ENCODE measurements at places on chromosomes 5 and 9.
A peak's percentile ranks its signal among the peaks of the same experiment; 100 is the strongest.

DNA sequence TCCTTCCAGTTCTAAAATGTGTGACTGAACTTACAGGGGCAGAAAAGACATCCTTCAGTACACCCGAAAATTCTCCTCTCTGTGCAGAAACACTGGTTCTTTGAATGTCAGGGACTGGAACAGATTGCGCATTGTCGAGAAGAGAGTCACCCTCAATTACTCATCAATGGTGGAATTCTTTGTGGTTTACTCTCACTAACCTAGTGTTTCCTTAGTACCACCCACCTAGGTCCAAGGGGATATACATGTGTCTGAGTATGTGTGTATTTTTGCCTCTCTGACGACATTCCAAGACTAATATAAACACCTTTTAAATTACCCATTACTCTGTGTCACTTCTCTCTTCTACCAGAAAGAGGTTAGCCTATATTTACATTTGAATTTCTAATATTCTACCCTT is 660.8 kb downstream of the TLE1 start:
- DNase-seq = no peak

GRCh38 chr5:129601576-129601975 is 141.5 kb downstream of the ADAMTS19 start:
- DNase-seq = no peak

DNA sequence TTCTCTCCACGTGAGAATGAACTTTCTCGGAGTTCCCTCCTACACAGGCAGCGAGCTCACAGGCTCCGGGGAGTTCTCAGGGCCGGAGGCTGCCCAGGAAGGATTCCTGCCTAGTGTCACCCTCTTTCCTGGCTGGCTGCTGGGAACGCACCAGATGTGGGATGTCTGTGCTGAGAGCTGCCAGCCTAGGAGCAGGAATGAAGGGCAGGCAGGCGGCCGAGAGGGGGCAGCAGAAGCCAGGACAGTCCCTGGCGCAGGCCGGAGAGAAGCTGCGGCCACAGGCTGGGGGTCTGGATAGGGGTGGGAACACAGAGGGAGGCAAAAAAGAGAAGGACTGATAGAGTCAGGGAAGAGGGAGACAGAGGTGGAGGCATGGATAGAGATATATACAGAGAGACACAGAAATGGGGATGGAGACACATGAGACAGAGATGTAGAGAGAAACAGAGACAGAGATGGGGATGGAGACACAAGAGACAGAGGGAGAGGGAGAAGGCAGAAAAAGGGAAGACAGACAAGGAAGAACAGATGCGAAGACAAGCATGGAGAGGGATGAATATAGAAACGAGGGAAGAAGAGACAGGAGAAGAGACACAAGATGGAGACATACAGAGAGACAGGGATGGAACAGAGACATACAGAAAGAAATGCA is 25.3 kb upstream of the ENHO start:
- DNase-seq = peak; percentile 36

DNA sequence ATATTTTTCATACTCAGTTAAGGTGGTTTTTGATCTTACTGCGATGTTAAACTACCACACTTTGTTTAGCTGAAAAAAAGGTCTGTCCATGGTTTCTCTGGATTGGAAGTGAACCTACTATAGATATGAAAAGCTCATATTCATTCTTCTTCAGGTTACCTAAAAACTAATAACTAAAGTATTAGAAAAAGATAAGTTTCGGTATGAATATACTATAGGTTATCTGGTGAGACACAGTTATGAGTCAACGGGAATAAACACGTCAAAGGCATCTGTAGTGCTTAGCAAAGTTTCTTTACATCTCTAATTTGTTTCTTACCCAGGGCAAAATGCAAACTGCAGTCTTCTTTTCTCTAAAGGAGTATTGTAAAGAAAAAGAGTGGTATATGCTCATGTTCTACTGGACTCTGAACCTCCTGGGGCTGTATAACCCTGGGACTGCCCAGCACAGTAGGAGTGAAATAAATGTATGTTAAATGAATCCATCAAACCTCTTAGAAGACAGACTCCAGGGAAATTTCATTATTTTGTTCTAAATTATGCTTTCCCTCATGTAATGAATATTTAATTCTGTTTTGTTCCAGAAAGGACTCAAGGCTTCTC is 521.9 kb downstream of the PDE4D start:
- DNase-seq = no peak

DNA sequence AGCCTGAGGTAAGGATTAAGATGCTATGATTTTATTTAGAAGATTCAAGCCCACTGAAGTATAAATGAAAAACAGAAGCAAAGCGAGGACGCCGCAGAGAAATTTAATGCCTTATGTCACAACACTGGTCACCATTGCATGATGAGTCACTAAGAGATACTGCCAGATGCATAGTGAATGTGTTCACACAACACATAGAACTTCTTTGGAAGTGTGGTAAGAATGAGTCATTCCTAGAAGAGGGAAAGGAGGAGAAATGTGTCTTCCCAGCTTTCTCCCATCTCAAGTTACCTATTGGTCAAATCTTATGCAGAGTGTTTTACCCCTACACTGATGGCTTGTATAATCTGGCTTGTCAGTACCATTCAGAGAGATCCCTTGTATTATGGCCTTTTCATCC is 465.3 kb upstream of the ARRDC3 start:
- DNase-seq = no peak

GRCh38 chr5:180803181-180804128 is 849 bp upstream of the MGAT1 start:
- no peak for DNase-seq

DNA sequence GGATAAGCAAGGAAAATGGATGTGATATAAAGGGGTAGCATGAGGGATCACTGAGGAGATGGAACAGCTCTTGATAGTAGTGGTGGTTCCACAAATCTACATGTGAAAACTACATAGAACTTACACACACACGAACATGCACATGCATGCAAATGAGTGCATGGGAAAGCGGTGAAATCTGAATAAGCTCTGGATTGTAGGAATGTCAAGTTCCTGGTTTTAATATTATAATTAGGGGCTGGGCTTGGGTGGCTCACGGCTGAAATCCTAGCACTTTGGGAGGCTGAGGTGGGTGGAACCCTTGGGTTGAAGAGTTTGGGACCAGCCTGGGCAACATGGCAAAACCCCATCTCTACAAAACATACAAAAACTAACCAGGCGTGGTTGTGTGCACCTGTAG is 13.1 kb upstream of the PDCL start:
- no peak for DNase-seq

- no peak for DNase-seq
Observed at GRCh38 chr9:90611568-90611967, 31.1 kb downstream of the DIRAS2 start.

DNA sequence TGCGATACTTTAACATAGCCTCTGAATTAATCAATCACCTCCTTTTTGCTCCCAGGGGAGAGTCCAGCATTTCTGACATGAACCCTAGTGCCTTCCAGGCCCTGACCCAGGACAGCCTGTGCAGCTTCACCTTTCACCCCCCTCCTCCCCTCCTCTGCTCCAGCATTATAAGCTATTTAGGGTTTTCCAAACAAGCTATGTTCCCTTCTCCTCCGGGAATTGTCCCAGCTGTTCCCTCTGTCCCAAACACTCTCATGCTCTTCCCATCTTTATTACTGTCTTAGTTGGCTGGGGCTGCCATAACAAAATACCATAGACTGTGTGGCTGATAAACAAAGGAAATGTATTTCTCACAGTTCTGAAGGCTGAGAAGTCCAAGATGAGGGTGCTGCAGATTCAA is 161.5 kb downstream of the EBF1 start:
- no peak for DNase-seq

Data from dermis microvascular lymphatic vessel endothelial cell (primary cell).